NCI-H748 treated with DMSO at 0.1 percent for 48 hours (cell line): ENCODE measurements at places on chromosomes 4 and X.

- DNase-seq = no peak
Observed at GRCh38 chr4:63922146-63922545, 487.1 kb downstream of the TECRL start.

- DNase-seq = no peak
Observed at GRCh38 chrX:7446815-7447214, 298.9 kb upstream of the PUDP start.

DNA sequence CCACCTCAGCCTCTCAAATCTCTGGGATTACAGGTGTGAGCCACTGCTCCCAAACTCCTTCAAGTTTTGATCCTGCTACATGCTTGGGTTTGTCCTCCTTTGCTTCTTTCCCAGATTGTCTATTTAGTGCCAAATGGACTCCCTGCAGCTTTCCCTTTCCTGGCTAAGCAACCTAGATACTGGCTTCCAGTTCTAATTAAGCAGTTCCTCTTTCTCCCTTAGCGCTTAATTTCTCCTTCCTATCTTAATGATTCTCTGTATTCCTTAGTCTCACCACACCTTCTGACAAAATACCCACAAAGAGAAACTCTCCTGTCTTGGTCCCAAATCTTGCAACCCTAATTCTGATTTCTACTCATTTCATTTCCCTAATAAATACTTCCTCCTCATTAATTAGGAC is 7.8 kb downstream of the RXFP1 start:
- DNase-seq = no peak

DNA sequence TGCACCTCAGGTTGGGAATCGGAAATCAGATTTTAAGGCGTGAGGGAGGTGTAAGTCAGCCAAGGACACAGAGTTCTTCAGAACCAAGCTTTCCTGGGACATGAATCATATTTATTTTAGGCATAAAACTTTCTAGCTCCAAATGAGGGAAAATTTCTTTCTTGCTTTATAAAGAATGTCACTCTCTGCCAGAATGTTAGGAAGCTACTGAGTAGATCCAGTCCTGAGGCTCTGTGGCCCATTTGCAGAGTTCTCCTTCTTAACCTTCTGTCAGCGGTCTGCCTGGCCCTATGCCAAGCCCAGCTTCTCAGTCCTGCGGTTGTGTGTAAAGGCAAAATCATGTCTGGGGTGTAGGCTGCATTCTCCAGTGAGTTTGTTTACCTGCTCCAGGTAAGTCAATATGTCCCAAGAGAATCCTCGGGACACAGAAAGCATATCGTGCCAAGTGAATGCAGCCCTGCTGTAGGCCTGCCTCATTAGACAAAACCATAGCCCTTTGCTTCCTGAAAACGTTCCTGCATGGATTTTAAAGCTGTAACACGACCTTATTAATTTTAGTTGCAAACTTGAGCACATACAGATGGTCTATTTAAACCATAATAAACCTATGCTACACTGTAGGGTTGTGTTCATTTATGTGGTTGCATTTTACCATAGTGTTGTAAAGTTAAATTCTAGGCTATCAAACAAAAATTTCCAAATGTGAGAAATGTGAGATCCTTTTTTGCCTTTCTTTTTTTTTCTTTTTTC is 29.2 kb upstream of the CCNI start:
- DNase-seq = peak; percentile 44

DNA sequence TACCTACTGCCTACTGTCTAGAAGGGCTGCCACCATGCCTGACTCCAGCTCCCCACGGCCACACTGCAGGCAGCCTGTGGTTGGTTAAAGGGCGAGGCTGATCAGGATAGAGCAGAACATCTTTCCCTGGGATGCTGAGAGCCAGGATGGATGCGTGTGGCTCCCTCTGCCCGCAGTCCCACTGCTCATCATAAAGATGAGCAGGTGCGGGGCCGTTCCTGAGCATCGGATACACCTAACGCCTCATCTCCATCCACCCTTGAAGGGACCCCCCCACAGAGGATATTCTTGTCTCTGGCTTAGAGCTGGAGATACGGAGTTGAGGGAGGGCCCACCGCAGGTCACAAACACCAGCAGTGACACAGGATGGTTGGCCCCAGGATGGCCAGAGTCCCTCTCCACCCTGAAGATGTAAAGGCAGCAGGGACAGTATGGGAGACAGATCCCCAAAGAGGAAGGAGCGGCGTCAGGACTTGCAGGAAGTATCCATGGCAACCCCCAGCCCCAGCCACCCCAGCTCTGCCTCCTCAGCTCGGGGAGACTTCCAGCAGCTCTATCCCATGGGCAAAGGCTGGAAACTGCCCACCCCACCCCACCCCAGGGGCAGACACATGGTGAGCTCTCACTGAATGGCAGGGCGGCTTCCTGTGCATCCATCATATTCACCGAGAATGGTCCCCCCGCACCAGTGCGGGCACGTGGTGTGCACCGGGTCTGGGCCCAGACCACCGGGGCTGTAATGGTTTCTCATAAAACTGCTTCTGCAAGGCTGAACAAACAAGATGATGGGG is 19.3 kb downstream of the PPP2R2C start:
- DNase-seq = no peak

DNA sequence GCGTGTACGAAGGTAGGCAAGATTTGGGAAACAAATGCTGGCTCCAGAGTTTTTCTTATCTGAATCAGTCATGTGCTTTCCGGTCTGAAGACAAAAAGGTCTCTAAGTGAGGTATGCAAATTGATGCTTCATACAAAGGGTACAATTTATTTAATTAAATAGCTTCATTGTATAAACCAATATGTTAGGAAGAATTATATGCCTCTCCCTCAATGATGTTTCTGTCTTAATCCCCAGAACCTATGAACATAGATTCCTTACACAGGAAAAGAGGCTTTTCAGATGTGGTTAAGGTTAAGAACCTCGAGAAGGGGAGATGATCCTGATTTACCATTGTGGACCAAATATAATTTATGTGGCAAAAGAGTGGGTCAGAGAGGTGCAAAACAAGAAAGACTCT is 543.5 kb upstream of the PCDH10 start:
- DNase-seq = no peak

- DNase-seq = no peak
Observed at GRCh38 chr4:772776-773175, 53.2 kb downstream of the CPLX1 start.
